Activated naive CD4-positive, alpha-beta T cell treated with anti-CD3 and anti-CD28 coated beads for 36 hours (primary cell): ENCODE measurements at places on chromosomes 2 and 18. TPM values are rescaled to one million over a fixed set of nuclear protein-coding genes. Genes with fewer than 3 reads are reported as not detected.
A peak's percentile ranks its signal among the peaks of the same experiment; 100 is the strongest.

DNA sequence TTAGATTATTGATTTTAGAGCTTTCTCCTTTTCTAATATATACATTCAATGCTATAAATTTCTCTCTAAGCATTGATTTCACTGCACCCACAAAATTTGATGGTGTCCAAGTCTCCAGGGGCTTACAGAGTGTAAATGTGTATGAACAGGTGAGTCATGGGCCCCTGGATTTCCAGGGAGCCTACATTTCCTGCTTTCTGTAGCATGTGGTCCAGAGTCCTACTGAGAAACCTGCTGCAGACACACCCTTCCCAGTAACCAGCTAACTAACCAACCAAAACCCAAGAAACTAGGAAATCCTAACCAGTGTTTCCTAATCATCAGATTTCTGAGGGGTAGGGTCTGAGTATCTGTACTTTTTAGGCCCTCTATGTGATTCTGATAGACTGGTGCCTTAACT is 39.5 kb upstream of the TANC1 start:
- DNase-seq, result no peak

DNA sequence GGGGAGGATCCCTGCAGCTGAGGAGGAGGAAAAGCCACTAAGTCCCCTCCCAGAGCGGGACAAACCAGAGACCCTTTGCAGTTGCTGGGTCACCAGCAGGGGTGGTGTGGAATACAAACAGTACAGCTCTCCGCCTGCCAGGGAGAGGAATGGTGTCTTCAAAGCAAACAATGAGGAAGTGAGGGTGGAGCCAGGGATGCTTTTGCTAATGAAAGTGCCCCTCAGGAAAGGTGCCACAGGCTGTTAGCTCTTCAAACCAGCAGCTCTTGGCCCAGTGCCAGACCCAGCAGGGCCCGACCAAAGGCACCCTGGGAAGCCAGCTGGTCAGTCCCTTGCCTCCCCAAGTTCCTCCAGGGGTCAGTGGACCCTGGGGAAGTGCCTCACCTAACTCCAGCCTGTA is 102.8 kb downstream of the HIBCH start:
- peak; percentile 13 for DNase-seq

DNA sequence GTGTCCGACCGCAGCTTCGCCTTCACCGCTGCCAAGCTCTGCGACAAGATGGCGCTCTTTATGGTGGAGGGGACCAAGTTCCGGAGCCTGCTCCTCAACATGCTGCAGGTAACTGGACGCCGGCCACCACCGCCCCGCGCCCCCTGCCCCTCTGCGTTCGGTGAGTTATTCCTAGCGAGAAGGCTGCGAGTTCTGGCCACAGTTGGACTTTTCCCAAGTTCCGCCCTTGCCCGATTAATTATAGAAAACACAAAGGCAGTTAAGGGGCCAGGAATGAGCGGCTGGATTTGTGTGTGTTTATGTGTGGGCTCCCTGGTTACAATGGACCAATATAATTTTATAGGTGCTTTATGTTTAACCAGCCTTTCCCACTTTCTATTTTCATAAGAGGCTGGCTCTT is 189.2 kb downstream of the SMAD7 start:
- no peak for DNase-seq

The VAMP8 gene
- total RNA-seq, result 102 TPM

The FBLN7 gene
- 39.0 TPM for total RNA-seq

The TGFA gene
- 0.64 TPM for total RNA-seq

DNA sequence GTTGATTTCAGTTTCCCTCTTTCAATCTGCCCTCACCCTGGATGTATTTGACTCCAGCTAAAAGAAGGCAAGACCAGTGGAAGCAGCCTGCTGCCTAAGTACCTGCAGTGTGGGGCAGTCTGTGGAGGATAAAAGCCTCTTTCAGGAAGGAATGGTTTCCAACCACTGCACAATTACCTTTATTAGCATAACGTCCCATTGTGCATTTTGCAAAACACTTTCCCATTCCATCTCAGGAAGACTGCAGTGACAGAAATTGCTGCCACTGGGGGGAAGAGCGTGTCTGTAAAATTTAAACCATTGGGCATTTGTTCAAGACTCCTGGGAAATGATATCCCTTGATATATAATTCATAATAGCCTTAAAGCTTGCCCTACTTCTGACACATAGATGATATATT is 26.2 kb downstream of the CYRIA start:
- no peak for DNase-seq

DNA sequence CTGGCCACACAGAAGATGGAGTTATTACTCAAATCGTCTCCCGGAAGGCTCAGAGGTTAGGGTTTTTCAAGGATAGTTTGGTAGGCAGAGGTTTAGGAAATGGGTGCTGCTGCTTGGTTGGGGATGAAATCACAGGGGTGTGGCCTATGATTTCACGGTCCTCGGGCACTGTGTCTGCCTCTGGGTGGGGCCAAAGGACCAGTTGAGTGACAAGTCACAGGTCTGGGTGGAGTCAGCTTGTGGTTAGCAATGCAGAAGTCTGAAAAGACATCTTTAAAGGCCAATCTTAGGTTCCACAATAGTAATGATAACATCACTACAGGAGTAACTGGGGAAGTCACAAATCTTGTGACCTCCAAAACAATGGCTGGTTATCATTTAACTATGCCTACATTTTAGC is 387.8 kb downstream of the ZNF521 start:
- no peak for DNase-seq

GRCh38 chr2:124805060-124805459 is 780.0 kb downstream of the CNTNAP5 start:
- no peak for DNase-seq

The ENOSF1 gene
- total RNA-seq, result 66.1 TPM

- no peak for DNase-seq
Observed at GRCh38 chr2:217953011-217953481, 49.7 kb downstream of the TNS1 start.

GRCh38 chr18:58313491-58314032 is 269.5 kb downstream of the NEDD4L start:
- no peak for DNase-seq

The ADGRF3 gene
- total RNA-seq, result 3.0 TPM

- no peak for DNase-seq
Observed at GRCh38 chr2:216897561-216898203, 37.8 kb upstream of the TNP1 start.

GRCh38 chr18:730692-731091 is 18.3 kb upstream of the ENOSF1 start:
- DNase-seq, result no peak

GRCh38 chr2:109609352-109610024 is 4.3 kb downstream of the SEPTIN10 start:
- DNase-seq, result no peak

GRCh38 chr18:6628187-6628586 is 101.3 kb upstream of the ARHGAP28 start:
- no peak for DNase-seq

DNA sequence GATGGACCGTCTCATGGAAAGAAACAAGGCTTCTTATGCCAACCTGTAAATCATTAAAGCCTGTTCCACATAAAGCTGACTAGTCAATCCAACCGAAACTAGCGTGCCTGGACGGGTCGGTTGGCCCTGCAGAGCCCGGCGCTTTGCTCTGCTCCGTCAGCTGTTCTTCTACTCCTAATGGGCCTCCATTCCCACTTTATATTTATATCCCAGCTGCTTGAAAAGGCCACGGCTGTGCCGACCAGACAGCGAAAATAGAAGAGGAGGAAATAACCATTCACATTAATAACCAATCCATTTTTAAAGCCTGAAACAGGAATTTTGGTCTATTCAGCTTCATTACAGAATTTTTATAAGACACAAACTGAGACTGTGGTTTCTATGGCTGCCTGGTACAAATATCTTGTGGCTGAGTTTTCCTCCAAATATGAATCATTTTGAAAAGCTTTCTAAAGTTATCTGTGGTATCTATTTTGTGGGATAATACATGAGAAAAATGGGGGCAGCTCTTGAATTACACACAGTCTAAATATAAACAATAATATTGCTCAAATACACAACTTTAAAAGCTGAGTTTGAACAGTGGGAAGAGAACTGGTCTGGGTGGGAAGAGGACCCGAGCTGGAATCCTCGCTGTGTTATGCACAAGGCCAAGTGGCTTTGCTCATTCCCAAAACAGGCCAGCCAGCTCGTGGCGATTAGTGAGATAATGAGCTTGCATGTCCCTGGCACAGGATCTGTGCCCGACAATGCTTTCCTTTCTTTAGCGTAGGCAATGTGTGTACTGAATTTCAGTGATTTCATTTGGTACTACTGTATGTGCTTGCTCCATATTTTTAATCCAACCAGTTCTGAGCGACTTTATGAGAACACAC is 10.5 kb upstream of the FAM124B start:
- DNase-seq, result no peak

The IL1R1 gene
- 6.7 TPM for total RNA-seq

The CKAP2L gene
- 50.8 TPM for total RNA-seq

The SCN7A gene
- not detected for total RNA-seq

GRCh38 chr2:161243905-161244304 is 64.3 kb upstream of the PSMD14 start:
- peak; percentile 37 for DNase-seq

- DNase-seq, result no peak
Observed at GRCh38 chr2:85727798-85728197, 26.0 kb upstream of the ATOH8 start.

DNA sequence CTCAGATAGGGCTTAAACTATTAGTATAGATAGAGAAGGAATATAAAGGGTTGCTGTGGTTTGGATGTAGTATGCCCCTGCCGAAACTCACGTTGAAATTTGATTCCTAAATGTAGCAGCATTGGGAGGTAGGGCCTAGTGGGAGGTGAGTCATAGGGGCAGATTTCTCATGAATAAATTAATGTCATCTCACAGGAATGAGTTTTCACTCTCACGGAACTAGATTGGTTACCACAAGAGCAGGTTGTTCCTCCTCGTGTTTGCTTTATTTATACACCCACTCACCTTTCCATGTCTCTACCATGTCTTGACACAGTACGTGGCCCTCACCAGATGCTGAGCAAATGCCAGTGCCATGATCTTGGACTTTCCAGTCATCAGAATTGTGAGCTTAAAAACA is 218.2 kb downstream of the RBM43 start:
- DNase-seq, result no peak

DNA sequence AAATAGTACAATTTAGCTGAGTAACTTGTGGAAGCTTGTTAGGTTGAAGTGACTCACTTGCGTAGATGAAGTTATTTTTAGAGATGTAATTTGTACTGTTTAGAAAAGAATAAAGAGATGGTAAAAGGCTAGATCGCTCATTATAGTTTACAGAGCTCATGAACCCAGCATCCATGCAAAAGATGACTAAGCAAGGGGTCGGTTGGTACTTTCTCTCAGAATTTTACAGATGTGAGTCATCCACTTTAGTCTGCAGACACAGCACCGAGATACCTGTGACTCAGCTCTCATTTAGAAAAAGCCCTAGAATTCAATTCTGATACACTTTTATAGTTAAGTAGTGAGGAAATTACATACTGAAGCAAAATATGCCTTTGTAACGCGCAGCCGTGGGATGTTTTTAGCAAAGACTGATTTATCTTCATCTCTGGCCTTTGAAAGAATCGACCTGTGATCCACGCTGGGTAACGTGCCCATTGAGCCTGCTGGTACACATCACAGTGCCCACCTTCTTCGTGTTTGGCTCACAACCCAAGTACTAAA is 116.5 kb upstream of the FOSL2 start:
- peak; percentile 56 for DNase-seq

DNA sequence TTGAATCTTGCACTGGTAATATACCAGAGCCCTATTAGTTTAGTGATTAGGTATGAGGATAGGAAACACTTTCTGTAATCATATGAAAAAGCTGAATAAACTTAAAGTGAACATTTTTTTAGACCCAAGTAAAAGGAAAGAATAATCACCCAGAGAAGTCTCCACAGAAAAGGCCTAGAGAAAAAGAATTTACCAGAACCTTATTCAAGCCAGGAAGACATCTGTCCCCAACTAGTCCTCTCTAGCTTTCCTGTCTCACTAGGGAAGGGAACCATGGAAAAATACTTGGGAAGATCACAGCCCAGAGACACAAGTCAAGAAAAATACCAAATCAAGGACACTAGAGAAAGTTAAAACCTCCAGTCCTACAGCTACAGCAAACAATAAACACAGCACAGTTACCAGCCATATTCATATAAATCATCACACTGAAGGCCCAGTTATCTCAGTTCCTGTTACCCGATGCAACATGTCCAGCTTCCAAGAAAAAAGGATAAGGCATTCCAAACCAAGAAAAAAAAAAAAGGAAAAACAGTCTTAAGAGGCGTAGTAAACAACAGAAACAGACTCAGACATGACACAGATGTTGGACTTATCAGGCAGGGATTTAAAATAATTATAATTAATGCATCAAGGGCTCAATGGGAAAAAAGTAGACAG is 461.5 kb downstream of the IRS1 start:
- DNase-seq, result no peak

- DNase-seq, result no peak
Observed at GRCh38 chr2:115162494-115163293, 720.3 kb downstream of the DPP10 start.

- no peak for DNase-seq
Observed at GRCh38 chr2:239466061-239466754, 65.4 kb upstream of the HDAC4 start.
